ENCODE measurements at places on chromosomes 2 and 18. TPM values are rescaled to one million over a fixed set of nuclear protein-coding genes. Genes with fewer than 3 reads are reported as not detected.
A peak's percentile ranks its signal among the peaks of the same experiment; 100 is the strongest.

DNA sequence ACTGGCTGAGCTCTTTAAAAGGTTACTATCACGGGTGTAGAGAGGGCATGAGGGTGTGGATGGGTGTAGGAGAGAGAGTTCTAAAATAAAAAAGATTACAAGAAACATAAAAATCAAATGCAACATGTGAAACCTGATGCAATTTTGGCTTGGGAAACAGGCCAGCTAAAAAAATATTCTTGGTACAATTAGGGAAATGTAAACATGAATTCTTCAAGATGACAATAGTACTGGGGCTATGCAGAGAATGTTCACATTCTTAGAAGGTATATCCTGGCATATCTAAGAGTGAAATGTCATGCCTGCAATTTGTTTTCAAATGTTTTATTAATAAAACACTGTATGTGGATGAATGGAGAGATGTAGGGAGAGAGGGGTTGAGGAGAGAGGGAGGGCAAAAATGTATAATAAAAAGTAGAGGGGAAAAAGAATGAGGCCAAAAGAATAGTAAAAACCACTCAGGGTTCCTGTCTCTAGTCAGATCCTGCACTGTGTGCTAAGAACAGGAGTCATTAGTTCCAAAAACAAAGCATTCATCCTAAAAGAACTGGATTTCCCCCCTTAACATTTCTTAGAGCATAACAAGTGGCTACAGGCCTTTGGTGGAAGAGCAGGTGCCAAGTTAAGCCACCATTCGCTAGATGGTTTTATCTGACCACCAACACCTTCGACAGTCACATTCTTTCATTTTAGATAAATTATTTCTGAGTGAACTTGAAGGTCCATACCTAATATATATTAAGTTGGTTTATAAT lies 77.3 kb downstream of the LPIN2 start:
- DNase-seq: no peak

DNA sequence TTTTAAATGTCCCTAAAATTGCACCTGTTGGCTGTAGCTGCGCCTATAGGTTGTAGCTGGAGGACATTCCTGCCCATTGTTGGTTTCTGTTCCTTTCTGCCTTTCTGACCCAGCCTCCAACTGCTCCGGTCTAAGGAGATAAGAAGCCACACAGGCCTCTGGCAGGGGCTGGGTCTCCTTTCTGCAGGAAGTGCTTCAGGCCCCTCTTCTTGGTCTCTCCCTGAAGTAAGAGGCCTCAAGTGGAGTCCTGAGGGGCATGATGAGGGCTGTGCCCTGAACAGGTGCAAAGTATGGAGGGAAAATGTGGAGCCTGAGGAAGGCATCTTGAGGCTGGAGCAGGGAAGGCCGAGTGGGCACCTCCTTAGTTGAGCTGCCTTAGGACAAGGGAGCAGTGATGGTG lies 10.4 kb upstream of the SFTPB start:
- DNase-seq: no peak

DNA sequence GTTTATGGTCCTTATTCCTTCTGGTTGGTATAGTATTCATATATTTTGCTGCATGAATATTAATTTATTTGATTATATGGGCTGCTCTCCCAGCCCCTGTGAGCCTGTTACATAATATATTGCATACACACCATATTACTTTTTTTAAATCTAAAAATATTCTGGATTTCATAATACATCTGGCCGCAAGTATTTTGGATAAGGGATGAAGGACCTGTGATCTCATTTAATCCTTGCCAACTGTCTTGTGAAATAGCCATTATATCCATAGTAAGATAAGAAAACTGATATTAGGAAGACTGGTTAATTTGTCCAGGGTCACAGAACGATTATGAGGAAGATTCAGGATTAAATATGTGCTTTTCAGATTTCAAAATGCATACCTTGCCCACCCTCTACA lies 433.6 kb downstream of the LPIN1 start:
- DNase-seq: no peak

GRCh38 chr2:180524499-180524898 lies 455.9 kb upstream of the UBE2E3 start:
- DNase-seq: no peak

The RBBP8 gene
- 48.9 TPM for total RNA-seq

The RGPD5 gene
- 21.0 TPM for total RNA-seq

- peak; percentile 65 for DNase-seq
These were observed 456.5 kb downstream of the FBXO15 start for GRCh38 chr18:73691118-73691517.

DNA sequence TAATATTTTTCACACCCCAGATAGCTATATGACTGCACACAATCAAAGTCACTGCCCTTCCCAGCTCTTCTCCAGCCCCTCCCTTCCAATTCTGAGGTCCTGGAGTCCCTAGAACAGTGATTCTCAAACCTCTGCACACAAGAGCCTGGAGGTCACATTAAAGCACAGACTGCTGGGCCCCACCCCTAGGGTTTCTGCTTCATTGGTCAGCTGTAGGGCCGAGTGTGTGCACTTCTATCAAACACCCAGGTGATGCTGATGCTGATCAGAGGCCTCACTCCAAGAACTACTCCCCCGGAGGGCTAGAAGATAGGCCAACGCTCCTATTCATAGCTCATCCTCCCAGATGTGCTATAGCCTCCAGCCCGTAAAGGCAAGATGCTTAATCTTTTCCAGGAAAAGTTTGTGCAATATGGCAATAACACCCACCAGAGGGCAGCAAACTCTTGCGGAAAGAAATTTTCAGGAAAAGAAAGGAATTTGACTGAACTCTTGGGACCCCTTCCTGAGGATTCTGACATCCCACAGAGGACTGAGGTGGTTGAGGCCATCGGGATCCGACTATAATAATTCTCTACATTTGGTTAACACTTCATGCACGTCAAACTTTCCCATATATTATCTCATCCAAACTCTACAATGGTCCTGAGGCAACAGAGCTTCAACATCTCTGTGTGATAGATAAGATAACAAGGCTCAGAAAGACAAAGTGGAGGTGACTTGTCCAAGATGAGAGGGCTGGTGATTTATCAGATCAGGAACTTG lies 194.2 kb upstream of the PKDCC start:
- DNase-seq: peak; percentile 78

- DNase-seq: no peak
These were observed 14.7 kb upstream of the IKZF2 start for GRCh38 chr2:213166109-213166508.

The NTSR2 gene
- total RNA-seq: not detected

- no peak for DNase-seq
These were observed 249.4 kb upstream of the SOX11 start for GRCh38 chr2:5442736-5443135.

The ANKRD30B gene
- not detected for total RNA-seq

The MAP2 gene
- 0.21 TPM for total RNA-seq

GRCh38 chr2:142684667-142685066 lies 192.8 kb upstream of the KYNU start:
- no peak for DNase-seq

The TMEFF2 gene
- 0.25 TPM for total RNA-seq

The ACADL gene
- total RNA-seq: not detected

DNA sequence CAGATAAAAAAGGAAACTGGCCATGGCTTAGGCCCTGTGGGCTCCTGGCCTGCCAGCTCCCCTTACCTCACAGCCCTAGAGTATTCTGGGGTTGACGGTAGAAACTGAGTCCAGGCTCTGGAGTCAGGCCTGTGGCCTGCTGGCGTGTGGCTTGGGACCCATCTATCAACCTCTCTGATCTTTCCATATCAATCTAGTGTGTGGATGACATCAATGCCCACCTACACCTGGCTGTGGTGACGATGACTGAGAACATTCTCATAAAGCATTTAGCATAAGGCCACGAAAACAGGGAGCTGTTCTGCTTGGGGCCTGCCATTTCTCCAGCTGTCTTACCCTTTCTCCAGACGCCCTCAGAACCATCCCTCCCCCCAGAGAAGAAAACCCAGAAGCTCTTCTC lies 17.9 kb downstream of the PCARE start:
- DNase-seq: no peak

Measured in SJSA1 (cell line).